CD4-positive, alpha-beta T cell treated with Interleukin-17A for 1 hour (primary cell): ENCODE measurements at places on chromosomes 7 and 10.

DNA sequence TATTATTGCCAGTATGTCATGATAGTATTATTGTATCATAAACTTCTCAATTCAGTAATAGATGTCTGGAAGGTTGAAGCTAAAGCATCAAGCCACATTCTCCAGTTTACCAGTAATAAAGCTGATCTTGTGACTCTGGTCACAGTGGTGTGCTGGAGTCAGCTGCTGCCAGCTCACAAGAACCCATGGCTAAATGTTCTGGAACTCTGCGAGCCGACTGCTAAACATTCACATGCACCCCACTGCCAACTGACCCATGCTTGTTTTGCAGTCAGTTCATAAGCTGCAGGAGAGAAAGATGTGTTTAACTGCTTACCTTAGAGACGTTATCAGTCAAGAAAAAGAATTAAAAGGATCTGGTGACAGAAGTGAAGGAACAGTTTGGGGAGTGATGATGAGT is 5.9 kb upstream of the DNTT start:
- no peak for DNase-seq

DNA sequence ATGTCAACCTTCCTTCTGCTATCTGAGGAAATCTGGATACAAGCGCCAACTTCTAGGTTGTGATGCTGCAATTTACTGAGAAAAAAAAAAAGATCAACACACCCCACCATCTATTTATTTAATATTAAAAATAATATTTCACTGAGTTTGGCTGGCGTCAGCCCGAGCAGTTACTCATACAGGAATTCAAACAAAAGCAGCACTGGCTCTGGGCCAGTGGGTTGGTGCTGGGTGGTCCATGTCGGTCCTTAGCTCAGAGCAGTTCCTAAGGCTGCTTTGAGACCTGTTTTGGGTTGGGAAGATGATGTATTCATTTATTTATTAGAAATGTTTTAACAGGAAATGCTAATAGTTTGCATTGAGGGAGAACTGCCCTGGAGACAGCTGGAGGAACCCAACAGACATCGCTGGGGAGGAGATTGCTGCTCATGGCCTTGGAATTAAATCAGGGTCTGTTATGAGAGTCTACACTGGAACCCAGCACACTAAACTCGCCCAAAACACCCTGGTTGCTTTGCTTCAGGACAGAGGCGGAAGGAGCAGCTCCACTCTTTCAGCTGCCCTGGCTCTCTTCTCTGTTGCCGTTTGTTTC is 36.3 kb upstream of the GOT1 start:
- DNase-seq = no peak

GRCh38 chr7:12586271-12586670 is 15.8 kb downstream of the SCIN start:
- no peak for DNase-seq

- no peak for DNase-seq
Observed at GRCh38 chr7:81415181-81415580, 354.7 kb downstream of the HGF start.
